AG08396 (cell line): ENCODE measurements at places on chromosomes 2 and 18.

GRCh38 chr2:239268549-239268948 is 132.3 kb downstream of the HDAC4 start:
- DNase-seq, result no peak

DNA sequence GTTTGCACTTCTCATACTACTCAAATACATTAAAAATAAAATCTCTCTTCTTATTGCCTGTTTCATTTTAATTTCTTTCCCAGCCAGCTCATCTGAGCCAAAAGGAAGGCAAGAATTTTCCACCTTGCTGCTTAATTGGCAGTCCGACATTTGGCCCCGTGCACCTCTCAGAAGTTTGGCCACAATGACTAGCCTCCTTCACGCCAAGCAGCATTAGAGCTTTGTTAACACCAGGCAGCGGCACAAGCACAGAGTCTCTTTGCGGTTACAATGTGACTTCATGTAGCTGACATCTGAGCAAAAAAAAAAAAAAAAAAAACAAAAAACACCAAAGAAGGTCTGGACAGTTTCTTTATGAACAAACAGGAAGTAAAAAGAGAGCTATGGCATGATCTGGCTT is 248.9 kb downstream of the OSR1 start:
- DNase-seq, result no peak

DNA sequence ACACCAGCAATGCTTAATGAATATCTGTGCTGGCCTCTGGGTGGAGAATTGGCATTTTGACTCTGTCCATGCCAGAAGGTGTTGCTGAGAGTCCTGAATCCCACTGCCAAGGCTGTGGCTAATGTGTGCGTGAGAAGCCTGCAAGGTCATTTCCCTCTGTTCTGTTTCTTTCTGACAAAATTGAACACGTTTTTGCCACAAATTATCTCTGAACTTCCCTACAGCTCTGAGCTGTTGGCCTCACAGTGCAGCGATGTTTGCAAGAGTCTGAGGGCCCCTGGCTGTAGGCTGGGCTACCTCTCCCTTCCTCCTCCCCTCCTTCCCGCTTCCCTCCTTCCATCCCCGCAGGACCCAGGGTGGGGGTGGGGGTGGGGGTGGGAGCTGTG is 154.1 kb upstream of the HS6ST1 start:
- peak; percentile 61 for DNase-seq

DNA sequence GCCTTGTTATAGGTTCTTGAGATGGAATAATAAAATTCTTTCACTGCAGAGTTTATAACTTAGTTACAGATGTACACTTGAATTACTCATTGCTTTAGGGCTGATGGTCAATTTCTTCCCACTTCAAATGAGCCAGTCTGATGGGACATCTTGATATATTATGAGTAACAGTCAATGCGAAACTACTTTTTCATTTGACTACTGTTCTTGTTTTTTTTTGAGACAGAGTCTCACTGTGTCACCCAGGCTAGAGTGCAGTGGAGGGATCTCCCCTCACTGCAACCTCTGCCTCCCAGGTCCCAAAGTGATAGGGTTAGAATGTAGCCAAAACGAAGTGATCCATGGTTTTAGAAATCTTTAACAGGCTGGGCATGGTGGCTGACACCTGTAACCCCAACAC is 57.1 kb downstream of the ST3GAL5 start:
- DNase-seq, result no peak

- no peak for DNase-seq
Measured at GRCh38 chr2:226862623-226863022, 26.8 kb downstream of the RHBDD1 start.

DNA sequence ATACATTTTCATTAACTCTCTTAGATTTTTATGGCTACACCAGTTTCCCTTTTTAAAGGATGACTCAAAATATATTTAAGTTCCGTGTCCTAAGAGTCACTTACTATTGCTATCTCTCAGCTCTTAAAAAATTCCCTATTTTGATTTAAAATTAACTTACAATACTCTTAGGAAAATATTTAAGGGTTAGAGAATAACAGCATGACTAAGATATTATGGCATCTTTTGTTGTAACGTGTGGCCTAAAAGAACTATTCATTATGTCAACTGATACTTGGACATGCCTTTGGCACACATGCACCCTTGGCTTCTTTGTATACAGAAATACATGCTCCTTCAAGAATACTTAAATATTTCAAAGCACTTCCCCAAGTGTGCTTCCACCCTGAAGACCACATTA is 42.3 kb downstream of the SCN3A start:
- DNase-seq, result no peak

DNA sequence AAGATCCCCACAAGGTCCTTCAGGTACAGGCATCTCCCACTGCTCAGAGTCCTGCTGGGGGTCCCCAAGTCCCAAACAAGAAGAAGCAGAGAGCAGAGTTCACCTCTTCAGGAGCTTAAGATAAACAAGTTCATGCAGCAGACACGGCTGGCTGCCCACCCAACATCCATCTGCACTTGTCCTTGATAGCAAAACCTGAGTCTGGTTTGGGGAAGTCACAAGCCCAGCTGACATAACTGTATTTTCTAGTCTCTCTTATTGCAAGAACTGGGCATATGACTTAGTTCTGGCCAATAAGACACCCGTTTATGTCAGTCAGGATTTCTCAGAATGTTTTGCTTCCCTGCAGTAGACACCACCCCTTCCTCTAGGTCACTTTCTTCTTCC is 31.8 kb downstream of the AFF3 start:
- DNase-seq, result no peak

DNA sequence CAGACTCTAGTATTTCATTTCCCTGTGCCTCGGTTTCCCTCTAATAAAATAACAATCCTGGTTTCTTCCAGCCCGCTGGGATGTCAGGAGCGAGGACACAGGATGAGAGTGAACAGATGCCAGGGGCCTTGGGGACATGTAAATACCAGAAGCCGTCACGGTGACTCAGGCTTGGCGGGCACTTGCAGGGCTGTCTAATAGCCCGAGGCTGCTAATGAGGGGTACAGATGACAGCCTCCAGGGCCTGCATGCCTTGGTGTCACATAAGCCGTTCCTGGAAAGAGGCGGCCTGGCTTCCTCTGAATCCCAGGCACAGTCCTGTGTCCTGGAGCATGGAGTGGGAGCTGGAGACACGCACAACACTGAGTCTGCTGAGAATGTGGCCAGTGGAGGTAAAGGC is 28.2 kb downstream of the HS1BP3 start:
- DNase-seq, result no peak

GRCh38 chr2:230312638-230313037 is 14.4 kb upstream of the SP140L start:
- peak; percentile 27 for DNase-seq

- DNase-seq, result no peak
Measured at GRCh38 chr2:209141142-209141541, 282.7 kb upstream of the MAP2 start.

DNA sequence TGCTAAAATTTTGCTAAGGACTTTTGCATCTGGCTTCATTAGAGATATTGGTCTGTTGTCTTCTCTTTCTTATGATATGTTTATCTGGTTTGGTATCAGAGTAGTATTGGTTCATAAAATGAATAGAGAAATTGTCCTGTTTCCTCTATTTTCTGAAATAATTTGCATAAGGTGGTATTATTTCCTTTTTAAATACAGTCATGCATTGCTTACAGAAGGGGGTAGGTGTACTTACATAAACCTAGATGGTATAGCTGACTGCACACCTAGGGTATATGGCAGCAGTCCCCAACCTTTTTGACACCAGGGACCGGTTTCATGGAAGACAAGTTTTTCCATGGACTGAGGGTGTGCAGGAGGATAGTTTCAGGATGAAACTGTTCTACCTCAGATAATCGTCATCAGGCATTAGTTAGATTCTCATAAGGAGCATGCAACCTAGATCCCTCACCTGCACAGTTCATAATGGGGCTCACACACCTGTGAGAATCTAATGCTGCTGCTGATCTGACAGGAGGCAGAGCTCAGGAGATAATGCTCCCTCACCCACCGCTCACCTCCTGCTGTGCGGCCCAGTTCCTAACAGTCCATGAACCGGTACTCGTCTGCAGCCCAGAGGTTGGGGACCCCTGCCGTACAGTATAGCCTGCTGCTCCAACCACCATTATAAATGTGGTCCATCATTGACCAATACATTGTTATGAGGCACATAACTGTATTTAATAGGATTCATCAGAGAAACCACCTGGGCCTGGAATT is 189.2 kb downstream of the FAM210A start:
- no peak for DNase-seq

DNA sequence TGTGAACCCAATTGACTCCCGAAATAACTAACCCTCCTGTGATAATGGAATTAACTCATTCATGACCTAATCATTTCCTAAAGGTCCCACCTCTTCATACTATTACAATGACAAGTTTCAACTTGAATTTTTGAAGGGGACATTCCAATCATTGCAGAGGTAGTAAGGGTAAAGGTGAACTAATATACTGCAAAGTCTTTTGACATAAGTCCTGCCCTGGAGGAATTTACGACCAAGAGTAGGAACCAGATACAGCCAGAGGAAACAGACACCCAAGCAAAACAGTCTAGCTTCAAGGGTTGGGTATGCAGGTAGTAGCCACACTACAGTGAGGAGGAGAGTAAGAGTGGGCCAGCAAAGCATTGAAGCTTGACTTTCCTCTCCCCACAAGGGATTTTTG is 1.2 kb upstream of the SRBD1 start:
- DNase-seq, result no peak

DNA sequence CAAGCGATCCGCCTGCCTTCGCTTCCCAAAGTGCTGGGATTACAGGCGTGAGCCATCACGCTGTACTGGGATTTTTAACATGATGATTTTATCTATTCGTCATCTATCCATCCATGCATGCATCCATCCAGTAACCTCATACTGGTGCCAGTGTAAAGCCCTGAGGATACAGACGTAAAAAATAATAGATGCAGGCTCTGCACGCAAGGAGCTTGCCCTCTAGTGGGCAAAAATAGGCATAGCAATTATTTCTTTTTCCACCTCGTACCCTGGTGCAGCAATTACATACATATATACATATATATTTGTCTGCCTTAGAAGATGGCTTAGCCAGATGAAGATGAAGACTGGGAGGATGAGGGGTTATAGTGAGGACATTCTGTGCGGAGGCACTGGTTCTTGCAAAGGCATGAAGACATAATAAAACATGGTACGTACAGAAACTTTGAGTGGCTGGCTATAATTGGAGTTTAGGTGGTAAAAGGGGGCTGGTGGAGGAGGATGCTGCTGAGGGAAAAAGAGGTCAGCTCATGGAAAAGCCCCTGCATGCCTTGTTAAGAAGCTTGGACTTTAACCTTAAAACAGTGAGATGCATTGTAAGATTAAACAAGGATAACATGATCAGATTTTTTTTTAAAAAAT is 19.6 kb upstream of the RPIA start:
- DNase-seq, result peak; percentile 60
